Inflammatory macrophage treated with lipopolysaccharide for 1 hour (primary cell): ENCODE measurements at places on chromosomes 12 and 14.
A peak's percentile ranks its signal among the peaks of the same experiment; 100 is the strongest.

DNA sequence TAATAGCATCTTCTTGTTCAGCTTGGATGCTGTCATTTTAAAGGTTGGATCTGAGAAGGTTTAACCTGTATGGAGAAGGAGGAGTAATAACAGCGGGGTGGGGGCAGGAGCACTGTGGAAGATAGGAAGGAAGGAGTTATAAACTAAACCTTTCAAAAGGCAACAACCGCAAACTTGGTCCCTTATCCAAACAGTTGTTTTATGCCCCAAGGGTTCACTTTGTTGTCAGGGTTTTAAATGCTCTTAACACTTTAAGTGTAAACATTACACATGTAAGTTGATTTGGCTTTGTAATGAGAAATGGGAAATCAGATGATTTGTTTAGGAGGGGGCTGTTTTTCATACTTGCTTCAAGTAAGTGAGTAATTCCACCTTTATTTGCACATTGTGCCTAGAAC, 3.0 kb downstream of the NPAS3 start:
- DNase-seq, result no peak

GRCh38 chr12:39603065-39603464, 16.5 kb downstream of the ABCD2 start:
- no peak for DNase-seq

DNA sequence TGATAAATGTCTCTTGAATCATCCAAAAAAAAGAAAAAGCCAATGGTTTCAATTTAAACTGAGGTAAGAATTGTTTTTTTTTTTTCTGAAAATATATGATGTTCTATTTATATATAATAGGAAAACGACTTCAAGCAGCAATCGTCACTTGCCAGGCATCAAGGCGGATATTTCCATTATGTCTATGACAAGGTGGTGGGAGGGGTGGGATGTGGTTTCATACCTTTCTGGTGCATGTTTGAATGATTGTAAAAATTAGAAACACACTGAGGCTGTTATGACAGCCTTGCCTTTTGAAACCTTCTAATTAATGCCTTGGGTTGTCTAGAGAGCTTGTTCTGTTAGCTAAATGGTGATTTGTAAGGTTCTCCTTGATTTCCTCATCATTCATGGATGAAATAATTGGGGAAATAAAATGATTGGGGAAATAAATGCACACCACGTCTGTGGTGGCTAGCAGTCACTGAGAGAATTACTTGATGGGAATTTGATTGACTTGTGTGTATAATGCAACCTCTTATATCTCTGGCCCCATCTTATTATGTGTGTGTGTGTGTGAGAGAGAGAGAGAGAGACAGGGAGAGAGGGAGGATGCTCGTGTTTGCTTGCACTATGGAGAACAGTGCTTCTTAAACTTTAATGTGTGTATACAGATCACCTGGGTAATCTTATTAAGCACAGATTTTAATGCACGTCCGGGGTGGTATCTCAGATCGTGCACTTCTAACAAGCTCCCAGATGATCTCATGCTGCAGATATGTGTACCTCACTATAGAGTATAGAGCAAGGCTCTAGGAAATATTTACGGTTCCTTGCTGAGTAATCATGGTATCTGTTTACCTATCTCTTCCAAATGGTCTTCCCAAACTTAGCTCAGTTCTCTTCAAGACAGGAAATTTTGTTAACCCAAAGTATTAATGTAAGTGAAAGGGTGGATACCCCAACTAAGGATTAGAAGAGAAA, 502.6 kb downstream of the DIO2 start:
- no peak for DNase-seq

DNA sequence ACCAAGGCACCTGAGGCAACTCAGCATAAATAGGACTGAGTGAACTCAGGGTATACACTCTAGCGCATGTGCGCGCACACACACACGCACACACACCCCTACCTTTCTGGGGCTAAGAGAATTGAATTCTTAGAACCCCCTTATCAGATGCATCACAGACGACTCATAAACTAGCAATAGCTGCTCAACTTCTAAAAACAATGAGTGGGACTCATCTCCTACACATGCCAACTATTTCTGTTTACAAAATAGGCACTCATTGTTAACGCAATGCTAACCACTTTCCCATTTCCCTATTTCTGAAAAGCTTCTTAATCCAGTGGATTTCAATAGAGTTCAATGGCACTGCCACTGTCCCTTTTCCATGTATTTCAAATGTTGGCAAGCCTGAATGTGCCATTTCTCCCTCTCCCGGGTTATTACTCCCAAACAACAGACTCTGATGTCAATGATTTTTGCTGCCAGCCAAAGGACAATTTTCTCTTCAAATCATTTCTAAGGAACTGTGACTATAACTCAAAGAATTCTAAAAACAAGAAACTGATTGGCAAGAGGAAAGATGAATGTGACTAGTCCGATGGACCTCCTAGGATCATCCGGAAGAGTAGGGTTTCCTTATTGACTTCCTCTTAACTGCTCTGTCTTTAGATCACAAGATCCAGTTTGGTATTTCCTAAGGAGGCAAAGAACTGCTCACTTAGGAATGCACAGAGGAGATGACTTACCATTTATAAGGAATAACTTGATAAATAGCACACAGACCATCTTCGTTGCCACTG, 48.8 kb downstream of the SLC38A1 start:
- DNase-seq, result peak; percentile 81

DNA sequence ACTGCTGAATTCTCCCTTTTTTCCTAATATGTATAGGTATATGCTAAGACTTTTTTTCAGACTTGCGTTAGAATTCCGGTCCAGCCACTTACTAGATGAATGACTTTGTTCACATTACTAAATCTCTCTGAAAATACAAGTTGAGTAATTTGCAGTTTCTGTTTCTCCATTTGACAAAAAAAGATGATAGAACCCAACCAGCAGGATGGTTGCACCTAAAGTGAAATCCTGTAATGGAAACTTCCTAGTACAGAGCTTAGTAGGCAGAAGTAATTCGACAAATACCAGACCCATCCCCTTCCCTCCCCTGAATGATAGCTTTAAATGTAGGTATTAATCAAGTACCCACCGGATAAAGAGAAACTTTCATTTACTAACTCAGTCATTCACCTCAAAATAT, 113.6 kb upstream of the RAP1B start:
- DNase-seq, result peak; percentile 35

DNA sequence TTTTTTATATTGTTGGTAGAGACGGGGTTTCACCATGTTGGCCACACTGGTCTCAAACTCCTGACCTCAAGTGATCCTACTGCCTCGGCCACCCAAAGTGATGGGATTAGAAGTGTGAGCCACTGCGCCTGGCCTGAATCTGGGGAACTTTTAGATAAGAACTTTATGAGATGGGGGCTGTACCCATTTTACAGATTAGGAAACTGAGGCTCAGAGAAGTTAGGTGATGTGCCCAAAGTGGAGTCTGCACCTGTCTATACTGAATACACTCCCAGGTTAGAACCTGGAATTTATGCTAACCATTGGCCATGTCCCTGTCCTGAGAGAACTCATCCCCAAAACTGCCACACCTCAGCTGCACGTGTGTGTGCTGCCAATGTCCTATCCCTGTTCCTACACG, 81.9 kb downstream of the ESRRB start:
- DNase-seq, result no peak

DNA sequence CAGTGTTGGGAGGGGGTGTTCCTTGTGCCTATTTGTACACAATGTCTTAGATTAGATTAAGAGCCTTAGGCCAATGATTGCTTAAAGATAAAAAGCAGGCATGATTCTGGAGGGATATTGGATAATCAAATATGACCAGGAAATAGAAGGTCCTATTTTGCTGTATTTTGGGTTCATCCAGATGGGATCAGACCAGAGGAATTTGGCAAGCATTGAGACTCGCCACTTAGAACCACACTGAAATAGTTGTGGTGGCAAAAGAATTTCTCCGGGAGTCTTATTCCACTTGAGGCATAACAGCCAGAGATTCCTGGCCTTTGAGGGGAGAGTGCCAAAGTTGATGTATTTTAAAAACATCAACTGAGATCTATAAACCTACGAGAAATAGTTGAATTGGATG, 327.2 kb downstream of the RAD51B start:
- no peak for DNase-seq

DNA sequence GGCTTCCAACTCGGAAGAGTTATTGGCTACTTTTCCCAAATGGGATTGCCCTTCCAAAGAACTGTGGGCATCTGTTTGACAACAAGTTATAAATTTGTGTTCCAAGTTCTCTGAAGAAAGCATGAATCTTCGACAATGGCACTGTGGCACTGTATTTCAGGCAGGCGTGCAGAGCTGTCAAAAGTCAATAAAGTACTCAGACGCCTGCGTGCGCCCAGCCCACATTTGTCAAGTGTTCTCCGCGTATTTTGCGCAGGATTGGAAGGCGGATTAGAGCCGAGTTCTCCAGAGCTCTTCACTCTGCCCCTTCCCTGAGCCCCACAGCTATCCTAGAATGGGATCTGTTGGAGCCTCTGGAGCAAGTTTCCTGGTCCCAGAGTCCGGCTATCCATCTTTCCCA, 103.2 kb downstream of the SLC25A47 start:
- no peak for DNase-seq

- no peak for DNase-seq
Observed at GRCh38 chr12:80490329-80490728, 46.3 kb downstream of the PTPRQ start.

GRCh38 chr14:23114120-23114458, 5.0 kb downstream of the CEBPE start:
- DNase-seq, result no peak

DNA sequence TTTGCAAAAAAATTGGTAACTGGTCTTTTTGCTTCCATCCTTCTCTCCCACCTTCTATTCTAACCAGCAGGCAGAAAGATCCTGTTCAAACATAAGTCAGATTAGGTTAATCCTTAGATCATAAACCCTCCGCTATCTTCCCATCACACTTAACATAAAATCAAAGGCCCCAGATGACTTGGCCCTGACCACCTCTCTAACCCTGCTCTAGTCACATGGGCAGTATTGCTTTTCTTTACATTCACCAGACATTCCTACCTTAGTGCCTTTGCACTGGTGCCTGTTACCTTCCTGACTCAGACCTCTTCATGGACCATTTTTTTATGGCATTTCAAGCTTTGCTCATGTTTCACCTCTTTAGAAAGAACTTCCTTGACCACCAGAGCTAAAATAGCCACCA, 83.5 kb downstream of the NTF3 start:
- no peak for DNase-seq

- DNase-seq, result peak; percentile 63
Observed at GRCh38 chr12:9750276-9751203, 10.2 kb downstream of the CD69 start.

- DNase-seq, result no peak
Observed at GRCh38 chr12:2904260-2904659, 13.6 kb downstream of the TULP3 start.
